ENCODE measurements at places on chromosomes 13 and 19. TPM values are rescaled to one million over a fixed set of nuclear protein-coding genes. Genes with fewer than 3 reads are reported as not detected.

GRCh38 chr13:79451500-79451962, 29.4 kb upstream of the NDFIP2 start:
- peak; percentile 88 for DNase-seq

DNA sequence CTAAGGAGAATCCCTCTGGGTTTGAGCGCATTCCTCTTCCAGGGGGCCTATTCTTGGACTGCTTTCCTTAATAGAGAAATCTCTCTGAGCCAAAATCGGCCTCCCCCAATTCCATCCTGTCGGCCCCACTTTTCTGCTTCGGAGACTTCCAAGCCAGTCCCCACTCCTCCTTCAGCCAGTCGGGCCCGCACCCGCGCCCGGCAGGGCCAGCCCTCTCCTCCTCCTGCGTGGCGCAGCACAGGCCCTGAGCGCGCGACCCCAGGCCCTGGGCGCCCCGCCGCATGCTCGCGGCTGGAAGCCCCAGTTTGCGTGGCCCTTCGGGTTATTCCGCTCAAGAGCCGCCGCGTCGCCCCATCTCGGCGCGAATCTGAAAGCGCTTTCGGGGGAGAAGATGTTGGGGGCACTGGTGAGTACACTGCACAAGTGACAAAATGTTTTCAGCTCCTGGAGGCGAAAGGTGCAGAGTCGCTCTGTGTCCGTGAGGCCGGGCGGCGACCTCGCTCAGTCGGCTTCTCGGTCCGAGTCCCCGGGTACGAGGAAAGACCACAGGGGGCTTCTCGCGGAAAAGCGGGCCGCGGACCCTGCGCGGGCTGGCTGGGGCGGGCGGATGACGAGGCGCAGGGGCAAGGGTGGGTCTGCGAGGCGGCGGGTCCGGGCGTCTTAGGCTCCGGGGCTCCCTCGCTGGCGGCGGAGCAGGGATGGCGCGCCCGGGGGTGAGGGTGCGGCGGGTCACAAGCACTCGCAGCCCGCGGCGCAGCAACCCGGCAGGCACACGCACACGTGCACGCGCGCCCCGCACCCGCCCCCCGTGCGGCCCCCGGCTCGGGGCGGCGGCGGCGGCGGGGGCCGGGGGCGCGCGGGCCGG, at the start of gene IL17D:
Gene IL17D (plus strand): TSS at position 785 of the 865 bp plus-strand sequence. CDS start 303 bp downstream, outside the sequence.
- DNase-seq: peak; percentile 13

DNA sequence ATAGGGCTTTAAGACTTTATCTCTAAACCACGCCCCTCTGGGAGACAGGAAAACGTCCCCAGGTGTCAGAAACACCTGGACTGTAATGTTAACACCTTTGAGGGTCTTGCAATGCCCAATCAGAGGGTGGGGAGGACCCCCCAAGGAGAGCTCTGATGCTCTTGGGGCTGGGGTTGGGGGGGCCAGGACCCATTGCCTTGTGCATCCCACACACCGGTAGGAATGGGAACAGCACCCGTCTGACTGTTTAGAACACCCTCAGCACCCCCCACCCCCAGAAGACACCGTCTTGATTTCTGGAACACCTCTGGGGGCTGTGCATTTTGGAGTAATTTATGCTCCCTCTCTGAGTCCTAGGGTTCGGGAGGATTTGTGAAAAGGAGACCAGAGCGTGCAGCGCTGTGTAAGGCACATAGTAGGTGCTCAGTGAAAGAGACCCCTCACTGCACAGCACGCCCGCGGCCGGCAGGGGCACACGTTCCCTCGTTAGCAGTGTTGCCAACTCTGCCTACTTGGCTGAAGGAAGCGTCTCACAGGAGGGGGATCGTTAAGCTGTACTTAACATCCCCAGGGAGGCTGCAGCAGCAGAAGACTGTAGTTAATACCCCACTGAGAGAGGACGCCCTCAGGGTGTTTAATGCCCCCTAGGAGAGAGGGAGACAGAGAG, 2.8 kb upstream of the ERFL start:
- no peak for DNase-seq

GRCh38 chr13:29507356-29507755, 88.1 kb downstream of the SLC7A1 start:
- no peak for DNase-seq

DNA sequence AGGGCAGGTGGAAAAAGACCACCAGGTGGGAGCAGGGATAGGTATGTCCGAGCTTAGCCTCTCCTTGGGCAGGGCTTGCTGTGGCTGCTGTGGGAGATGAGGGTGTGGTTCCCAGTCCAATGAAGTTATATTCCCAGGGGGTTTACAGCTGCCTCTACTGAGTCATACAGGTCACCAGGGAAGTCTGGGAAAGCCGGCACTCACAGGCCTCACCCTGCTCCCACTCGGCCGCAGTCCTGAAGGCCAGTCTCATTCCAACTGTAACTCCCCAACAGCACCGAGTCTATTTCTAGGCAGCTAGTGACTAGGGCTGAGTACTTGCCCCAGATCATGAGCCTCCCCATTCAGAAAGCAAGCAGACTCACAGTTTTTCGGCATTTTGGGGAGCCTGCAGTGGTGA, 77.1 kb downstream of the FNDC3A start:
- no peak for DNase-seq

DNA sequence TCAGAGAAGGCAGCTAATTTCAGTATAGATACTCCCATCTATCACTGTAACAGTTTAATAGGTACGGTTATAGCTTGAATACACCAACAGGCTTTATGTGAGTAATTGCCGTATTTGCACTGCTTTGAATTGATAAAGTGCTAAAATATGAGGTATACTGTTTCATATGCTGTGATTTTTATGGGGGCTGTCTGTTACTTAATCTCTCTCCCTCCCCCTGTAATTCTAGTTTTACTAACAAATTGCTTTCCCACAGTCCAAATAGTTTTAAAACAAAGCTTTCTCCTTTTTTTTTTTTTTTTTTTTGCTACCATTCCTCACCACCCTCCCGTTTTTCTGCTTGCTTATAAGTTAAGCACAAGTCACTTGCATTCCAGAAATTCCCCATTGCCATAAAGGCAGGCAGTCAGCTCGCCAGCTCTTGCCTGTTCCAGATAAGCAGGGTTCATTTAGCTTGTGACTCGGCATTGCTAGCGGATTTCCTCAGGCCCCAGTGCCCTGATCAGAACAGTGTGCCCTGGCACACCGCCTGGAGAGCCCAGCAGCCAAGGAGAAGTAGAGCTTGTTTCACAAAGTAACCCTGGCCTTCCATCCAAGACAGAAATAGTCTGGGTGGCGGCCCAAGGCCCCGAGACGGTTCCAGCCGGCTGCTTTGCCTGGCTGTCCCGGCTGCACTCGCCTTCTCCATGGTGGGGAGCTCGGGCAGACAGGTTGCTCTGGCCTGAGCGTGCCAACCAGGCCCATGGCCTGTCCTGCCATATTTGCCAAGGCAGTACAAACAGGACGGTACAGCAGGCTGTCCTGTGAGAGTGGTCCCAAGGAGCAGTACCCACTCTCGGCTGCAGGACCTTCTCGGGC, 43.5 kb upstream of the NPAS1 start:
- no peak for DNase-seq

The ZNF71 gene
- total RNA-seq: 5.4 TPM

The UHRF1 gene
- 137 TPM for total RNA-seq

The ZNF763 gene
- 0.43 TPM for total RNA-seq
